ENCODE measurements at places on chromosomes 2 and 18.
A peak's percentile ranks its signal among the peaks of the same experiment; 100 is the strongest.

DNA sequence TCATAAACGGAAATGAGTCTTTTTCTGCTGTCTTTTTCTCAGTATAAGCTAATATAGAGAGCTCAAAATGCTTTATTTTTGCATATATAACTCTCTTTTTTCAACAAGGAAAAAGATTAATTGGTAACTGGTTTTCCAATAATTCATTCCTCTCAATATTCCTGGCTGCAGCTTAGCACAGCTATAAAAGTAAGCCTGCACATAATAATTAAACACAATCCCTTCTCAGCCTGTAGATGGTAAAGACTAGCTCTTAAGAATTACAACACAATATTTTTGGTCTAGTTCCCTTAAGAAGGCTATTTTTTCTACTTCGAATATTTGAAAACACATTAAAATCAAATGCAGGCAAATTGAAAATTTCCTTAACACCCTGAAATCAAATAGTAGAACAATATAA is 258.0 kb downstream of the DOK6 start:
- DNase-seq: no peak

- DNase-seq: no peak
Observed at GRCh38 chr2:120576509-120577474, 158.9 kb upstream of the GLI2 start.

GRCh38 chr2:237662671-237663093 is 35.3 kb downstream of the LRRFIP1 start:
- peak; percentile 80 for DNase-seq

DNA sequence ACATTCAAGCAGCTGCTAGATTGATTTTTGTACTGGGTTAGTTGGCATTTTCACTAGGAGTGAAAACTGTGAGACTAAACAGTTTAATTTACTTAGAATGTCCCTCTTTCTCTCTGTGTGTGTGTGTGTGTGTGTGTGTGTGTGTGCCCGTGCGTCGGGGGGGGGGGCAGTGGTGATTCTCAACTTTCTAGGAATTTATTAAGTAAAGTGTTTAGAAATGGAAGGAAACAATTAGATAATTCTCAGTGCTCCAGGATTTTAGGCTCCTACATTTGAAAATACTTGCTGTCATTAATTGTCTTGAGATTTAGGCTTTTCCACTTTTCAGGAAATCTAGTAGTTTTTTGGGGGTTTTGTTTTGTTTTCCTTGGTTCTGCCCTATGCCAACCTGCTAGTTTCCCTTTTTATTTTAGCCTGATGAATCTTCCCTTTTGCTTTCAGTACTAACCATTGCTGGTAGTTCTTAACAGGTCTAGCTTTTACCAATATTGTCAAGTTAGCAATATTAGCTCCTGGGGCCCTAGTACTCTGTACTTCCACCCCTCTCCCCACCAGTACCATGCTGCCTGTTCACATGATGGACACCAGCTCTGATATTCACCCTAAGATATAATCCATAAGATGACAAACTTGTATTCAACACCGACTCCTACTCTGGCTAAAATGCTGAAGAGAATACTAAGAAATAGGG is 4.9 kb downstream of the EPAS1 start:
- no peak for DNase-seq

GRCh38 chr2:118431586-118431985 is 343.3 kb downstream of the INSIG2 start:
- DNase-seq: no peak

DNA sequence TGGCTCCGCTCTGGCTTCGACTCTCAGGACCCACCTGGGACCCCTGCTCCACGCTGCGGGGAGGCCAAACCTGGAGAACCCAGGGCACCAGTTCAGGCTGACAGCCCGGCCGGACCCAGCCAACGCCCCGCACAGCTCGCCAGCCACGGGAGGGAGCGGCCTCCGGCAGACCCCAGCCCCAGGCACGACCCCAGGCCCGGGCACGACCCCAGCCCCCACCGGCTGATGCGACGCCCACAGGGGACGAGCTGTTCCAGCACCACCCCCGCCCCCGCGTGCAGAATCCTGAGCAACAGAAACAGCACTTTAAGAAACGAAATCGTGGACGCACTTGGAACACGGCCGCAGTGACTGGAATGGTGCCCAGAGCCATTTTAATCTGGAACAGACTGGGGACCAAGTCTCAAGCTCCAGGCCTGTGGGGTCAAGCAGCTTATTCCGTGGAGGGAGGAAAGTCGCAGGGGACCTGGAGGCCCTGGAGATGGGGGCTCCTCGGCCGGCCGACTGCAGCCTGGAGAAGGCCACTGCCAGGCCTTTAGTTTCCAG is 74.2 kb downstream of the MBP start:
- no peak for DNase-seq

DNA sequence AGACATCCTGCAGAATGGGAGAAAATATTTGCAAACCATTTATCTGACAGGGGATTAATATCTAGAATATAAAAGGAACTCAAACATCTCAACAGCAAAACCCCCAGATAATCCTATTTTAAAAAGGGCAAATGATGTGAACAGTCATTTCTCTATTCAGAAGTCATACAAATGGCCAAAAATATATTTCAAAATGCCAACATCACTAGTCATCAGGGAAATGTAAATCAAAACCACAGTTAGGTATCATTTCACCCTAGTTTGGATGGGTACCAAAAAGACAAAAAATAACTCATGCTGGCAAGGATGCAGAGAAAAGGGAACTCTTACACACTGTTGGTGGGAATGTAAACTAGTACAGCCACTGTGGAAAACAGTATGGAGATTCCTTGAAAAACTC is 70.0 kb downstream of the TBR1 start:
- DNase-seq: no peak

Measured in NCI-H2227 treated with DMSO at 0.1 percent for 48 hours (cell line).